ENCODE measurements at places on chromosomes 2 and 18.

DNA sequence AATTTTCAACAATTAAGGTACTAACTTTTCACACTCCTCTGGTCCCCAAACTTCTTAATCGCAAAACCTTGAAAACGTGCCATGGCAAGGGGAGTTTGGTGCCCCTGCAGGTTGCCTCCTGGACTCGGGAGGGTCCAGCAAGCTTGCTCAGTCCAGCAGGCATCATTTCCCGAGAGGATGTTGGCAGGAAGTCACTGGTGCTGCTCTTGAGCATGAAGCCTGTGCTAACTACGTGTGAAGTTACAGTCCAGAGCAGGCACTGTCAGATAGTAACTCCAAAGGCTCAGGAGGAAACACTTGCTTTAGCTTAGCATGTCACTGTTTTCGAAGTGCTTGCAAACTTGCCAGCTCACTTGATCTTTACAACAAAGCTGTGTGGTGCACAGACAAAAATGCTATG is 215.4 kb downstream of the MYCN start:
- no peak for DNase-seq

DNA sequence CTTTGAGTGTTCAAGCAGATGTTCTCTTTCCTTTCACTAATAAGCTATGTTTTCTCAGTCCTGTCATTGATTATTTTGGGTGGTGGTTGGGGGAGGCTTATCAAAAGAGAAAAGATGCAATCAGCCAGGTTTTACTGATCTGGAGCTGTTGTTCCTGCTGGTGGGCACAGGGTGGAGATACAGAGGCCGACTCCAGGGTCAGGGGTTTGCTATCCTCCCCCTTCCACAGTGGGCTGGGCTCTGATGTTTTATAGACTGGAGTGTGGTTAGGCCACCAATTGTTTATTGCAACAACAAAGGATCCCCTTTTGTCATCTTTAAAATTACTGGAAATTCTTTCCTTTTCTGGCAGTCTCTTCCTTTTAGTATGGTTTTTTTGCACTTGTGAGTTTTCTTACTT is 120.5 kb downstream of the TANC1 start:
- no peak for DNase-seq

DNA sequence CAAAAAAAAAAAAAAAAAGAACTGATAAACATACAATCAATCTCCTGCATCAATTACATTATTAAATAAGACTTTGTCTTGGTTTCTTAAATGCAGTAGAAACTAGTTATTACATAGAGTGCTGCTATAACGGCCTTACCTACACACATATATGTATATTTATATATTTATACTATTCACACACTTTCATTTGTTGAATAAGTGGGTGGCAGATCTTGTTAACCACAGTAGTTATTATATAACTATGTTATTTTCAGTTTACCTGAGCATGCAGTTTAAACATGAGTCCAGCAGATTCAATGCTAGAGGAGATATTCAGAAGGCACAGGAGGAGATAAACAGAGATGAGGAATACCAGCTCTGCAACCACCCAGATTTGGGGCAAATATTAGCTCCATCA is 81.5 kb upstream of the CD226 start:
- no peak for DNase-seq

DNA sequence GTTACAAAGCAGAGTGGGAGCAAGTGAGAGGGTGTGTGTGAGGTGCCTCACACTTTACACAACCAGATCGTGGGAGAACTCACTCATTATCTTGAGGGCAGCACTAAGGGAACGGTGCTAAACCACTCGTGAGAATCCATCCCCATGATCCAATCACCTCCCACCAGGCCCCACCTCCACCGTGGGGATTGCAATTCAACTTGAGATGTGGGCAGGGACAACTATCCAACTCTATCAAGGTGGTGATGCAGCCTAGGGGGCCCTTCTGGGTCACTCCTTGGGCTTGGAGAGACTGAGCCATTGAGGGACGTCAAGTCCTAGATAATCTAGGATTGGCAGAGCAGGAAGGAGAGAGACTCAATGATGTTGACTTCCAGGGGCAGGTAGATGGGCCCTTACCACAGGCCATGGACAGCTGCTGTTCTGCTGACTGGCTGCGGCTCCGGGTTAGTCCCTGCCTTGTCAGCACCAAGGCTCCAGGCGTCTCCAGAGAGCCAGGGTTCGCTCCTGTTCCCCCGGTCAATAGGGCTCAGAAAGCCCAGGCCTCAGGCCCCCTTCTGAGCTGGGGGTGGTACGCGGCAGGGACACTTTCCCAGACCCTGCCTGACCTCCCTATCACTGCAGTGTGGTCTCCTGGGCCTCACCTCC is 193.2 kb upstream of the HS6ST1 start:
- DNase-seq, result no peak

- DNase-seq, result no peak
Measured at GRCh38 chr18:79520478-79521390, 125.0 kb downstream of the NFATC1 start.

DNA sequence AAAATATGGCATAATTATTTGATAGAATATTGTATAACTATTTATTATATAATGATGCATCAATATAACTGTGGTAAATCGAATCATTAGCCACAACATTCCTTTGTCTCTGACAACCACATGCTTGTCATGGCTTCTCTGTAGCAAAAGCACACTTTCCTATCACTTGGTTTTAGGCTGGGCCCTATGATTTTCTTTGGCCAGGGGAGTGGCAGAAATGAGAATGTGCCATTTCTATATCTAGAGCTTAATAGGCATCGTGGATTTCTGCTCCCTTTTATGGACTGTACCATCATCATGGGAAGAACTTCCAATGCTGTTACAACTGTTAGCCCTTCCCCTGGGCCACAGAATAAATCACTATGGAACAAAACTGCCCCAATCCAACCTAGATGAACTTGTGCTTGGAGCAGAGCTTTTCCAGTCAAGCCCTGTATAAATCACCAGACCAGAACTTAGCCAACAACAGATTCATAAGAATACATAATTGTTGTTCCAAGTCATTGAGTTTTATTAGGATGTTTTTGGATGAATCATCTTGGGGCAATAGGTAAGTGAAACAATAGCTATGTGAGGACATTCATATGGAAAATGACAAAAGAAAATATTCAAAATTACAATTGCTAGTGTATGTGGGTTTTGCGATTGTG is 715.8 kb downstream of the ERBB4 start:
- DNase-seq, result no peak

GRCh38 chr2:66541646-66542045 is 106.7 kb downstream of the MEIS1 start:
- no peak for DNase-seq

- DNase-seq, result no peak
Measured at GRCh38 chr2:53448086-53448485, 319.5 kb upstream of the CHAC2 start.

DNA sequence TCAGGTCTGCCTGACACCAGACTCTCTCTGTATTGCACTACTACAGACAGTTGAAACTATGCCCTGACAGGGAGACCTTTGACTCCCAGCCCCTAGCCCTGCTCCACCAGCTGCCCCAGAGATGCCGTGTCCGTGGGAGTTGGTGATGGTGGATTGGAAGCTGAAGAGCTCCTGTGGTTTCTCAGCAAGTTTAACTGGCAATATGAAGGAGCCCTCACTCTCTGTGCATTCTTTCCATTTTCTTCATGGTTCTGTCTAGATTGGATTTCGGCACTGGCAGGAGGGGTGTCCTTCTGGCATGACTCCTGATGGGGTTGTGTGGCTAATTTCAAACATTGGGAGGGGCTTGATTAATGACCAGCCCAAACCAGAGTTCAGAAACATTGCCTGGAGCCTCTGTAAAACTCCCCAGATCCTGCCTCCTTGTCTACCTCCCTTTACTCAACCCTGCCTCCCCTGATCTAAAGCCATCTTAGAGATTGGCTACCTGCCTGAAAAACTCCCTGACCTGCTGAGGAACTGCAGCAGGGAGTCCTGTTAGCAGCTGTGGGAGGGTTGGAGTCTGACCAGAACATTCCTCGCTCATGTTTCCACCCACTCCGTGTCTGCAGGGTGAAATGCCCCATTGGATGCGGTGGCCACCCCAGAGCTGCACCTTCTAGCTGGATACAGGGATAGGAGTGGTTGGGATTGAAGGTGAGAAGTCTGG is 206.9 kb upstream of the SPRED2 start:
- DNase-seq, result peak; percentile 24

- DNase-seq, result no peak
Measured at GRCh38 chr2:140067661-140068060, 1287.5 kb upstream of the NXPH2 start.

GRCh38 chr2:23690421-23691105 is 236.4 kb downstream of the ATAD2B start:
- no peak for DNase-seq

- DNase-seq, result no peak
Measured at GRCh38 chr2:16656784-16657391, 8.7 kb downstream of the CYRIA start.

DNA sequence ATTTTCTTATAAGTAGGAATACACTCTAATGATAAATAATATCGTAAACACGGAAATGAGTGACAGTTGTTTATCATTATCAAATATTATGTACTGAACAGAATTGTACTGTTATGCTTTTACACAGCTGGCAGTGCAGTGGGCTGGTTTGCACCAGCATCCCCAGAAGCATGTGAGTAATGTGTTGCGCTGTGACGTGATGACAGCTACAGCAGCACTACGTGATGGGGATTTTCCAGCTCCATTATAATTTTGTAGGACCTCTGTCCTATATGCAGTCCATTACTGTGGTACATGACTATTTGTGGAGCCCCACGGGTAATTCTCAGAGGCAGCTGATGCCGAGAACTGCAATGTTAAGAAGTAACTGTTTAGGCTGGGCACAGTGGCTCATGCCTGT is 77.3 kb upstream of the ATG16L1 start:
- DNase-seq, result no peak

DNA sequence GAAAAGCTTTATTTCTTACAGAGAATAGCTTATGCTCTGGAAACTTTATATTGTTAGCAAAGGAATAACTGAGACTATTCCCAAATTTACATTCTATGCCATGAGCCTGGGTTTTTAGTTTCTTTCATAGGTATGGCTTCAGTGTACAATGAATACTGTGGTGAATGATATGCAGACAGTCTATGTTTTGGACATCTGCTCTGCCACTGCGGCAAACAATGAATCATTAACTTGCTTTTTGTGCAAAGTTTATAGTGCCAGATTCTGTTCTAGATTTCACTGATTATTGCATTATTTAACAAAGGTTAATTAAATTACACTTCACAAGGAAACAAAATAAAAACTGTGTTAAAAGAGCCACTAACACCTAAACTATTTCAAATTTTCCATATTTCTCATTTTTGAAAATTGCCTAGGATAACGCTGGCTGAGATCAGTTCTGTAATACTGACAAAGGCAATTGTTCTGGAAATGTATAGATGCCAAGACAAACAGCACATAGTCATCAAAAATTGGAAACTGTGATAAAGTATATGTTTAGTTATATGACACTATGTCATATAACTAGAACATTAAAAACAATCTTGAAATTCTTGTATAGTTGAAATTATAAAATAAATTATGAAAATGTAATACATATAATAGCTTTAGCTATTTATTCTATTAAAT is 74.7 kb downstream of the ITSN2 start:
- DNase-seq, result no peak

- DNase-seq, result no peak
Measured at GRCh38 chr2:160299540-160299939, 99.5 kb upstream of the ITGB6 start.

DNA sequence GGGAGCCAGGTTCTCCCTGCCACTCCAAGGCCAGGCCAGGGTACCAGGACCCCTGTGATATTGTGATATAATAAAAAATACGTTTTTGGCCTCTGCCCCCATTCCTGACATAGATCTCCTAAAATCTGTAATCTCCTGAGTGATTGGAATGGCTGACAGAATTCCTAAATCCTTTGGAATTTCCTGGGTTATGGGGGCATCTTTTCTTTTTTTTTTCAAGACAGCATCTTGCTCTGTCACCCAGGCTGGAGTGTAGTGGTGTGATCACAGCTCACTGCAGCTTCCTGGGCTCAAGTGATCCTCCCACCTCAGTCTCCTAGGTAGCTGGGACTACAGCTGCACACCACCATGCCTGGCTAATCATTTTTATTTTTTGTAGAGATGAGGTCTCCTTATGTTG is 26.2 kb upstream of the TUBB6 start:
- no peak for DNase-seq

- DNase-seq, result no peak
Measured at GRCh38 chr2:206619011-206619410, 23.3 kb upstream of the FAM237A start.

DNA sequence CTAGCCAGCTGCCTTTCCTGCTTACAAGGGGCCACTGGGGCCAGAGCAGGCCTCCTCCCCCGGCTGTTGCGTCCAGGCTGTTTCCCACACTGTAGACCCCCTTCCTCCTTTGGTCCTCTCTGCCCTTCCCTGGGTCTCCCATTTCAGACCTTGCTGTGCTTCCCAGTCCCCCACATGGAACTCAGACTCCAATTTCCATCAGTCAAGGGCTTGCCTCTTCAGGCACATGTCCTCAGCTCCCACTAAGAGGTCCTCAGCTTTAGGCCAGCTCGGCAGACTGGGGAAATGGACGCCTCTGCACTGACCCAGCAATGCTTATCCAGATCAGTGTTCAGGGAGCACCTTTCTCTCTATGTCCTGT is 98.0 kb upstream of the BZW1 start:
- DNase-seq, result no peak

- DNase-seq, result no peak
Measured at GRCh38 chr2:6352906-6353515, 512.7 kb downstream of the CMPK2 start.

- DNase-seq, result no peak
Measured at GRCh38 chr2:140356697-140357096, 1576.5 kb upstream of the NXPH2 start.

GRCh38 chr2:33704406-33704855 is 105.3 kb upstream of the FAM98A start:
- DNase-seq, result no peak

DNA sequence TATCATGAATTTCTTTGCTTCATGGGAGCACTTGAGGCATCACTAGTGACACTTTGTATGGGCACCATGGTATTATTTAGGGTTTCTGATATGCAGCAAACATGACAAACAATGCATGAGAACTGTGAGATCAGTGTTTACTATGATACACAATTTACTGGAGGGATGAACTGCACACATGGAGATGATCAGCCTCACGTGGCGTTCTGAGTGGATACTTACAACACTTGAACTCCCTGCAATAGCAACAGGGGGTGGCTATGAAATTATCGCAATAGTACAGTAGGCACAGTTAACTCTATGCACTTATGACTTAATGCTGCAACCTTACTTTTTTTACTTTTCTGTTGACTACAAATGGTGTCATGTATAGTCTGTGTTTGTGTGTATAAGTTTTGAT is 18.5 kb upstream of the UGT1A8 start:
- DNase-seq, result no peak

- DNase-seq, result no peak
Measured at GRCh38 chr18:5973099-5973498, 77.8 kb upstream of the TMEM200C start.

Data from HTR-8/SVneo (cell line).